AG10803 (cell line): ENCODE measurements at places on chromosomes 5 and 9.
A peak's percentile ranks its signal among the peaks of the same experiment; 100 is the strongest.

- peak; percentile 71 for DNase-seq
These were observed 257.4 kb downstream of the ENC1 start for GRCh38 chr5:74382987-74383593.

DNA sequence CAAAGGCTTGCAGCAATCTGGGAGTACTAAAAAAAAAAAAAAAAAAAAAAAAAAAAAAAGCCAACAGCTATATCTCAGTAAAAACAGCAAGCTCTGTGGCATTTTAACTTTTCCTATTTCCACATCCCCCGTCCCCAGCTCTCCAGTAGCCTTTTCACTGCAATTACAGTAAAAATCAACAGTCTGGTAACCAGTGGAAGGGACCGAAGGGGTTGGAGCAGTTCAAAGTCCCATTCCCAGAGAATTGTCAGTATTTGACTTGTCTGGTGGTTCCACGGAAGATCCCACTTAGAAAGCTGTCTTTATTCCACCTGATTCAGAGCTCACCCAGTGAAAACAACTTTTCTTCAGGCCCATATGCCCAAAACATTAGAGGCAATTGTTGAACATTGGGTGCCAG lies 71.8 kb upstream of the ZBTB43 start:
- DNase-seq: no peak

GRCh38 chr5:43996221-43996620 lies 393.0 kb downstream of the FGF10 start:
- DNase-seq: no peak

DNA sequence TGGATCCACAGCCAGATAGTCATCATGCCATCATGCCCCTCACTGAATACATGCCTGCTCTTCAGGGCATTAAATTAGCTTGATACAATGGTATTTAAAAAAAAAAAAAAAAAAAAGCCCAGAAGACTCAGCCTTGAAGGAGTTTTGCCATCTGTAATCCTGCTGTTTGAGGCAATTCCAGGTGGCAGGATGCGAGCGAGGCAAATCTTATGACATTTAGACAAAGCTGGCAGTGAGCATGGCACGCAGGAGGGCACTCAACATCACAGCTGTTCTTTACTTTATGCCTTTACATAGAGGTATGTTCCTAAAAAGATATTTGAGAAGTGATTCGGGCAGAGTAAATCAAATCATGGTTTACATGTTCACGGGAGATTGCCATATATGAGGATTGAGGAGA lies 692.0 kb upstream of the DMAC1 start:
- no peak for DNase-seq

DNA sequence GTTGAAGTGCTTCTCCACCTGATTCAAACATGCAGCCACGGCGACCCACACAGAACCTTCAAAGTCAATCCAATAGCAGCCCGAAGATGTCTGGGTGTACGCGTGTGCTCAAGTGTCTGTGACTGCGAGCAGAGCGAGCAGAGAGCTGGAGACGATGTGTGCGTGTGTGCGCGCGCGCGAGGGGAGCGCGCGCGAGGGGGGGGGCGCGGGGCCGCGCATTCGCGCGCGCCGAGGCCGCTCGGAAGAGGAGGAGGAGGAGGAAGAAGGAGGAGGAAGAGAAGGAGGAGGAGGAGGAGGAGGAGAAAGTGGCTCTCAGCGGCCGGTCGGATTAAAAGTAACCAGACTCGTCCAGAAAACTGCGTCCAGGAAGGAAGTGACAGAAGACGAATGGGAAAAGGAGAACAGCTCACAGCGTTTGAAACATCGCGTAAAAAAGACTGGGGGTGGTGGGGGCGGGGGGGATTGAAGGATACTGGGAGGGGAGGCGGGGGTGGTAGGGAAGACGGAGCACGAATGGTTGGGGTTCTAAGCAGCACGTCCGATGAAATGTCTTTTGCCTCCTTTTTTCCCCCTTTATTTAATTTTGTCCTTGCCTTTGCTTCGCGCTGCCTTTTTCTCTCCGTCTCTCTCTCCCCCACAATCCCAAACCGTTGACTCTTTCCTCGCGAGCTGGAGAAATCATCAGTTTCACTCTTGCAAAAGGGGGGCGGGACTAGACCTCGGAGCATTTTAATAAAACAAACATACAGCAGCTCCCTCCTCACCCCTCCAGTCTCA lies at the start of gene MEF2C:
Gene MEF2C (minus strand): TSS at position 126 of the 777 bp plus-strand sequence. CDS start 59,396 bp downstream, outside the sequence.
- peak; percentile 81 for DNase-seq
